ENCODE measurements at places on chromosomes 4 and X.

DNA sequence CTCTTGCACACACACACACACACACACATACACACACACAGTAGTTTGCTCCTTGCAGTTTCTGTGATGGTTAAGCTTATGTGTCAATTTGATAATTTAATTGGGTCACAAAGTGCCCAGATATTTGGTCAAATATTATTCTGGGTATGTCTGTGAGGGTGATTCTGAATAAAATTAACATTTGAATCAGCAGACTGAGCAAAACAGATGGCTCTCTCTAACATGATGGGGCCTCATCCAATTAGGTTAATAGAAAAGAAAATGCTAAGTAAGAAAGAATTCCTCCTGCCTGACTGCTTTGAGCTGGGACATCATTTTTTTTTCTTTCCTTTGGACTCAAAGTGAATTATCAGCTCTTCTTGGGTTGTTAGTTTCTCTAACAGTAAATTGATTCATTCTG lies 191.2 kb upstream of the INTU start:
- peaks cover 4% of the 10 kb centered on the region for H3K4me1 ChIP-seq
- H3K36me3 ChIP-seq = no peaks in the 10 kb centered on the region
- no peaks in the 10 kb centered on the region for H3K27me3 ChIP-seq
- H3K27ac ChIP-seq = no peak overlapping the region

DNA sequence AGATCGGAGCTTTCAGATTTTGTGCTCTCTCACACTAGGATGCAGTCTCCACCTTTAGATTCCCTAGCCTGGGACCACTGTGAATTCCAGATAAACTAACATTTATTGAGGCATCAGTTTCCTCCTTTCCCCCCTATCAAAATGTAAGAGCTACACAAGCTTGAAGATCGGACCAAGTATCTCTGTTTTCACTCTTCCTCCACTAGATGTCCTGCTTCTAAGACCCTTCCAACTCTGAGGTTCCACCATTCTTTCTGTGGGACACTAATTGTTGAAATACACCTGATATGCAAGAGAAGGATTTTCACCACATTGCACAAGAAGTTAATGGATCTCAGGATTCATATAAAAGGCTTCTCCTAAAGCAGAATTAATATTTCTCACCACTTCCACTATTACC lies 43.0 kb upstream of the PHOX2B start:
- H3K27me3 ChIP-seq = no peaks in the 10 kb centered on the region
- H3K4me1 ChIP-seq = no peaks in the 10 kb centered on the region
- DNase-seq = no peak
- no peak overlapping the region for H3K27ac ChIP-seq
- H3K36me3 ChIP-seq = no peaks in the 10 kb centered on the region

- no peak for DNase-seq
- no peak overlapping the region for H3K4me3 ChIP-seq
- H3K4me1 ChIP-seq = no peaks in the 10 kb centered on the region
- H3K27me3 ChIP-seq = no peaks in the 10 kb centered on the region
Measured at GRCh38 chr4:148961526-148961925, 519.3 kb upstream of the NR3C2 start.

DNA sequence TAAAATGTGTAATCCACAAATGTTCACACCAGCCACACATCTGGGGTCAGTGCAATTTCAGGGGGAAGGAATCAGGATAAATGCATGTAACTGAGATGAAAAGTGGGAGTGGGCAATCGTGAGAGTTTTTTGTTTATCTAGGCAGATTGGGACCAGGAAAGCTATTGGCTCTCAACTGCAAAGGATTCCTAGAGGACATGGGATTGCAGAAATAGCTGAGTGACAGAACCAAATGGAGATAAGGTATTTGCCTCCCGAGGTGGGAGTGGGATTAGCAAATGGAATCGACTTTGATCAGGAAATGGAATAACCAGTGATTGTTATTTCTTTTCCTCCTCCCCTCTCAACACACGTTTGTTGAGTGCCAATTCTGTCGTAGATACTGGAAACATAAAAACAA lies 38.9 kb upstream of the GJB1 start:
- no peaks in the 10 kb centered on the region for H3K4me1 ChIP-seq
- no peak overlapping the region for H3K4me3 ChIP-seq
- H3K27me3 ChIP-seq = no peaks in the 10 kb centered on the region

- H3K4me3 ChIP-seq = no peak overlapping the region
- H3K27ac ChIP-seq = no peak overlapping the region
- H3K36me3 ChIP-seq = no peaks in the 10 kb centered on the region
- H3K27me3 ChIP-seq = no peaks in the 10 kb centered on the region
- no peak for DNase-seq
Measured at GRCh38 chr4:160353548-160353947, 1250.7 kb downstream of the RAPGEF2 start.

- no peaks in the 10 kb centered on the region for H3K27me3 ChIP-seq
- no peak overlapping the region for H3K27ac ChIP-seq
- no peak overlapping the region for H3K4me3 ChIP-seq
- DNase-seq = peak; percentile 67
Measured at GRCh38 chr4:8732681-8733243, 138.9 kb downstream of the HMX1 start.

GRCh38 chr4:94365304-94365703 lies 22.7 kb upstream of the HPGDS start:
- no peak for DNase-seq
- no peaks in the 10 kb centered on the region for H3K36me3 ChIP-seq
- H3K27me3 ChIP-seq = no peaks in the 10 kb centered on the region
- H3K4me3 ChIP-seq = no peak overlapping the region

DNA sequence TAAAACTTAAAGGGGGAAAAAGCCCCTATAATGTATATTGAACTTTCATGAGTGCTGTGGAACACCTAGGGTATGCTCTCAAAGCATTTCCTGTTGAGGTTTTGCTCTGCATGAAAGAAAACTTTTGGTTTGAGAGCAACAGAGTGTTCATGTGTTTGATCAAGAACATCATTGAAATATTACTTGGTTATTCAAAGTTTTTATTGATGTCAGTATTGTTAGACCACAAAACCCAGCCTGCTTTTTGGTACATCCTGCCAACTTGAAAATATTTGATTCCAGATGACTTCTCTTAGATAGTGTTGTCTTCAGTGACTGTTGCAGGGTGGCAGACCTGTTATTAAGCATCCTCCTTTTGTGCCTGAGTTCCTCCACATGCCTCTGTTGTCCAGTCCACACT lies 68.0 kb downstream of the N4BP2 start:
- H3K4me3 ChIP-seq = no peak overlapping the region
- no peaks in the 10 kb centered on the region for H3K4me1 ChIP-seq
- H3K27me3 ChIP-seq = no peaks in the 10 kb centered on the region
- DNase-seq = no peak
- H3K36me3 ChIP-seq = no peaks in the 10 kb centered on the region
- no peak overlapping the region for H3K27ac ChIP-seq
